ENCODE measurements at places on chromosomes 11 and 22. TPM values are rescaled to one million over a fixed set of nuclear protein-coding genes. Genes with fewer than 3 reads are reported as not detected.

Gene CSF2RB
- 17.6 TPM for polyA plus RNA-seq

Gene CBLIF
- polyA plus RNA-seq, result not detected

Gene ANO5
- not detected for polyA plus RNA-seq

Gene ARL2
- 100 TPM for polyA plus RNA-seq

Gene HEPN1
- polyA plus RNA-seq, result not detected

Gene CCND1
- 9.6 TPM for polyA plus RNA-seq

Gene F2
- polyA plus RNA-seq, result not detected

Gene PDGFD
- polyA plus RNA-seq, result 2.3 TPM

Gene ALX4
- polyA plus RNA-seq, result not detected
